ENCODE measurements at places on chromosomes 12 and 14.

DNA sequence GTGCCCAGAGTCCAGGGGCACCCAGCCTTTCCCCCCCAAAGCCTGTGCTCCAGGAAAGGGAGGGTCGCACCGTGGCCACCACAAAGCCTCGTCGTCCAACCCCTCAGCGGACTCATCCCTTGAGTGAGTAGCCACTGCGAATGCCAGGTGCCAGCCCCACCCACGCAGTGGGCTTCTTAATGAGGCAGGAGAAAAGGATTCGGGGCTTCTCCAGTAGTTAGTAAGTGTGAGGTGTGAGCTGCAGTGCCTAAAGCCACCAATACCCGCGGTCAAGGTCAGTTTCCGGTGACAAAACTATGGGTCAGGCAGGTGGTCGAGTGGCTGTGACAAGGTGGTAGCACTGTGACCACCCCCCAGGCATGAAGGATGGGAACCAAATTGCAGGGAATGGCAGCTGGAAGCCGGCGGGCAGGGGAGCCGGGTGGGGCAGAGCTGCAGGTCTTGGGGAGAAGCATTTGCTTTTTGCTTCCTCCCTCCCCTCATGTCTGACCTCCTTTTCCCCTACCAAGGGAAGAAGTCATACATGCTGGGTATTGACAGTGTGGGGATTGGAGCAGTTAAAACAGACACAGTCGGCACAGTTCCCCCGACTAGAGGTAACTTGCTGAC, 8.0 kb downstream of the RAN start:
- DNase-seq, result no peak

GRCh38 chr12:116916122-116916521, 5.4 kb downstream of the FBXW8 start:
- DNase-seq, result no peak

DNA sequence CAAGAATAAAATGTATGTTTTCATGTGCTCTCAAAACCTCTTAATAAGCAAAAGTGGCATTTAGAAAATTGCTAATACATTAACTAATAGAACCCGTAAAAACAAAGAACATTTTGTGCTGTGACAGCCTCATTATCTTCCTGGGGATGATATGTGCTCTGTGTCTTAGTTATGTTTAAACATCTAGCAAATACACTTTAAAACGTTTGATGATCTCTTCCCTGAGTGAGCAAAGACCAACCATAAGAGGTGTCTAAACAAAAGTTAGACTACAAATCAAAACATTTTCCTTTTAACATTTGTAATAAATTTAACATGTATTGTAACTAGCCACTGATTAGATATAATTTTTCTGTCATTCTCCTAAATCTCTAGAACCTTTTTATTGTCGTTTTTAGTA, 95.8 kb downstream of the SOX5 start:
- DNase-seq, result no peak

DNA sequence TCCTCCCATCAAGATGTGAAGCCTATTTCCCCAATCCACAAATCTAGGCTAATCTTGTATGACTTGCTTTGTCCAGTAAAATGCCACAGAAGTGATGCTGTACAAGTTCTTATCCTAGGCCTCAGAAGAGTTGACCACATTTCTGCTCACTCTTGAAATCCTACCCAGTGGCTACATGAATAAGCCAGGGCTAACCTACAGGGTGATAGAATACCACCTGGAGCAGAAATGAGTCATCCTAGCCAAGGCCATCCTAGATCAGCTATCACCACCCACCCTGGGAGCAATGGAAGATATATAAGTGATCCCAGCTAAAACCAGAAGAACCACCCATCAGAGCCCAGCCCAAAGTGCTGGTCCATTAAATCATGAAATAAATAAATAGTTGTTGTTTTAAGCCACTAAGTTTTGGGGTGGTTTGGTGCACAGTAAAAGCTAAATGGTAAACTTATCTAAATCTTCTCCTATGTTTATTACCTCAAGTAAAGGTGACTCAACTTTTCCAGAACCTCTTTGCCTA, 105.1 kb downstream of the RPS29 start:
- DNase-seq, result no peak

- DNase-seq, result no peak
These were observed 5.7 kb downstream of the CPNE6 start for GRCh38 chr14:24077086-24077485.

DNA sequence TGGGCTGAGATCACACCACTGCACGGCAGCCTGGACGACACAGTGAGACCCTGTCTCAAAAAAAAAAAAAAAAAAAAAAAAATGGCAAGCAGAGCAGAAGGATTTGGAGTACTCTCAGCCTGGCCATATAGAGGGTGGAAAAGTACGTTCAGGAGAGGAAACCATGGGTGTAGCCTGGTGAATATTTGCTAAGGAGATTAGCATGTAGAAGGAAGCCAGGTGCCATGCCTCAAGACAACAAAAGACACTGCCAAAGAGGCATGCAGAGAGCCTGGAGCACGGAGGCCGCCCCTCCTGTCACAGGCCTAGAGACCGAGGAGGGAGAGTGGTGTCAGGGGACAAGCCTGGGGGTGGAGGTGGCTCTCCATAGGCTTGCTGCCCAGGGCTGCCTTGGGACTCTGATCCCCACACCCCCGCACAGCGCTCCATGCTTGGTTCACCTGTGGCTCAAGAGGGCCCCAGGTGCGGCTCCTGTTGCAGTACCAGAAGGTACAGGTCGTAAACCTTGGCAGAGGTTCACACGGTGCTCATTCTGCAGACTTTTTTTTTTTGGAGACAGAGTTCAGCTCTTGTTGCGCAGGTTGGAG, 27.9 kb upstream of the DEGS2 start:
- DNase-seq, result no peak

DNA sequence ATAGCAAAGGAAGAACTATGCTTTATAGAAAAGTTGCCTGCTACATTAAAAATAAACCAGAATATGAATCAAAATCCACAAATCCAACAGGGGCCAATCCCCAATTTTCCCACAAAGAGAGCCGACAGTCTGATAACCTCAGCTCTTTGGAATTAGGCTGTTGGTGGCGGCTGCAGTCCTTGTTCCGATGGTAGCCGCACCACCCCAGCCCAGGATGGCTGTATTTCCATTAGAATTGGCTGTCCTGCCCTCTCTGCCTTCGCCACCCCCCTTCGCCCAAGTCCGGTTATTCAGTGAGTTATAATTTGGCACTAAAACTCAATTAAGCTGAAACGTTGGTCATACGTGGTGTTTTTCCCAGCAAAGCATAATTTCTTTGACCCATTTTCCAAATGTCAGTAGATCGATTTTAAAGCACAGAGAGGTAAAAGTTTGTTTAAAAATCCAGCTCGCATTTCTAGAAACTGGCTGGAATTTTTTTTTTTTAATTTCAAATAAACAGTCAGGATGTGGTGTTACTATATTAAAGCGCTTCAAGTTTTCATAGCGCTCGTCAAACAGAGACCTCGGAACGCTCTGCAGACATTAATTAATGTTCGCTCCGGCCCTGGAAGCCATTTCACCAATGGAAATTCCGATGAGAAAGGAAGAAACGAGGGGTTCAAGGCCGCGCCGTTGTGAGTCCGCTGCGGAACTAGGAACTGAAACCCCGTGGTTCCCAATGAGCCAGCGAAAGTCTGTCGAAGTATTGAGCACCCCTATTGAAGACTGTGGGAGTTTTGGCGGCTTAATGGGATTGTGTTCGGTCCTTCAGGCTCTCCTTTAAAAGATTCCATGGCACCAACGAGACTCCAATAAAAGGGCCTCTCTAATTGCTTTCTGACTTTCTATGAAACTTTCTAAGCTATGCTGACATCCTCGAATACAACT, 104.8 kb upstream of the DIO3 start:
- no peak for DNase-seq

GRCh38 chr12:62136496-62136895, 123.7 kb upstream of the USP15 start:
- DNase-seq, result no peak

- DNase-seq, result no peak
These were observed 18.1 kb upstream of the TMEM106C start for GRCh38 chr12:47945341-47945728.

DNA sequence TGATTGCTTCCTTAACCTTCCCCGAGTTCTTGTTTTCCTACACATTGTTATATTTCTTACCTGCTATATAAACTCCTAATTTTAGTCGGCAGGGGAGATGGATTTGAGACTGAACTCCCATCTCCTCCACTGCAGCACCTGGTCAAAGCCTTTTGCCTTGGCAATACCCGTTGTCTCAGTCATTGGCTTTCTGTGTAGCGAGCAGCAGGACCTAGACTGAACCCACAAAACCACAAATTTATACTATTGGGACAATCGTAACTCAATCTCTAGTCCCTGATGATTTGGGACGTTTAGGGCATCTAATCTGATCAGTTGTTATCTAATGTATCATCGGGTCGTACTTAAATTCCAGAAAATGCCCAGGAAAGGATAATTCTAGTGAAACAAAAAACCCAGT, 37.8 kb upstream of the BAZ1A start:
- no peak for DNase-seq

DNA sequence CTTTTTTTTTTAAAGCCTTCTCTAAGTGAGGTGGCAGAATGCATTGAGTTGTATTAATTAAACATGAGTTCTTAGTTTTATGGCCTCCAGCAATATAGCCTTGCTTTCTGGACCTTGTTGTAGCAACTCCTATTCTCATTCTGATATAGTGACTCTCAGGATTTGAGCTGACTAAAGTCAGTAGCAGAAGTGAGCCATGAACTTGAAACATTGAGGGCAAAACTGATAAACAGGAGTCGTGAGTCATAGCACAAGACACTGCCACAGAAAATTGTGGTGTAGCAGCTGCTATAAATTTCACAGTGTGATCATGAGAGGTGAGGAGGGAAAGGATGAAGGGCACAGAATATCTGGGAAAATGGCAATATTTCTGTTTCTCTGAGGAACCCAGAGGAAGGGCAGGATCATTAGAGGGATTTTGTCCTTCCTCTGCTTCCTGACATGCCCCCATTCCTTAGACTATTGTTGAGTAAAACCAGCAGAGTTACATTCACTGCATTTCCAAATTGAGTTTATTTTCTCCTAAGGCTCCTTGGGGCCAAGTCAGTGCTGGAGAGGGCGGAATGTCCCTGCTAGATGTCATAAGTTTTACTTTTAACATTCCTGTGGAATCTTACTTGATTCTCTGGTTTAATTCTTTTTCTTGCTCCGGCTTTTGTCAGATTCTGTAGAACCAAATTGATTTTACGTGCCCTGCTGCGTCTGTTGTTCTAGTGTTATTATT, 7.5 kb downstream of the KLRG1 start:
- no peak for DNase-seq

GRCh38 chr12:5332551-5332950, 99.4 kb upstream of the NTF3 start:
- no peak for DNase-seq

- DNase-seq, result no peak
These were observed 1.9 kb downstream of the COL2A1 start for GRCh38 chr12:48002414-48002730.

DNA sequence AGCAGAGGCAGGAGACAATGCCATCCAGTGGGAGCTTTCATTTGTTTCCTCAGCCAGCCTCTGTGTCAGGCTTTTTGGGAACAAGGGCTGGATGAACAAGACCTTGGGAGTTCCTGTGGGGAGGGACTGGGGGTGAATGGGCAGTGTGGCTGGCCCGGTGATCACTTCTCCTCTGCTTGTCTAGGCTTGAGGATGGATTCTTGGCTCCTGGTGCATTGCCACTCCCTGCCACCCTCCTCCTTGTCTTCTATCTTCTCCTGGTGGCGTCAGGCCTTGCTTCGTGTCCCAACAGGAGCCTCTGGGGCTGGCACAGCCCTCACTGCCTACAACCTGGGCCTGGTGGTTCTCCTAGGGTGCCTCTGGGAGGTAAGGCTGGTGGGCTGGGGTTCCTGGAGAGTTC, 25.0 kb upstream of the KCNA5 start:
- no peak for DNase-seq

DNA sequence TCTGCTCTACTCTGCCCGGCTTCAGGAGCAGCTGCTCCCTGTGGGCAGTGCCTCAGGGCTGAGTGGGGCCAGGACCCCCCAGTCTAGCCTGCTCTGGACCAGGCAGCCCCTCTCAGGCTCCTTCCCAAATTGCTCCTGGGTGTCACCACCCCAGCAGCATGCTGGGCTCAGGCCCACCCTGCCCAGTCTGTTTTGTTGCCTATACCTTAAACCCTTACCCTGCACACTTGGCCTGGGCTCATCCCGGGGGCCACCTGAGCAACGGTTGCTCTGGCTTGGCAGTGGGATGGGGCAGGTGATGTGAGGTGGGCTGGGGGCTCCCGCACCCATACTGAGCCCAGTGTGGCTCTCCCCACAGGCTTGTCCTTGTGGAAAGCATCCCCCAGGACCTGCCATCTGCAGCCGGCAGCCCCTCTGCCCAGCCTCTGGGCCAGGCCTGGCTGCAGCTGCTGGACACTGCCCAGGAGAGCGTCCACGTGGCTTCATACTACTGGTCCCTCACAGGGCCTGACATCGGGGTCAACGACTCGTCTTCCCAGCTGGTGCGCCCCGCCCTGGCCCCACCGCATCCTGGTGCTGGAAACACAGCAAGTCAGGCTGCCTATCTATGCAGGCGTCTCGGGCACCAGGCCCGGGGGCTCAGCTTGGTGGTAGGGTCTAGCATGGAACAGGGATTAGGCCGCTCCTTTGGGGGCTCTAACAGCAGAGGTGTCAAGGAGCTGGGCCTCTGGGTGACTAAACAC, 3.9 kb downstream of the PLD4 start:
- DNase-seq, result no peak

- DNase-seq, result no peak
These were observed 787.0 kb upstream of the TBX3 start for GRCh38 chr12:115470977-115471376.

DNA sequence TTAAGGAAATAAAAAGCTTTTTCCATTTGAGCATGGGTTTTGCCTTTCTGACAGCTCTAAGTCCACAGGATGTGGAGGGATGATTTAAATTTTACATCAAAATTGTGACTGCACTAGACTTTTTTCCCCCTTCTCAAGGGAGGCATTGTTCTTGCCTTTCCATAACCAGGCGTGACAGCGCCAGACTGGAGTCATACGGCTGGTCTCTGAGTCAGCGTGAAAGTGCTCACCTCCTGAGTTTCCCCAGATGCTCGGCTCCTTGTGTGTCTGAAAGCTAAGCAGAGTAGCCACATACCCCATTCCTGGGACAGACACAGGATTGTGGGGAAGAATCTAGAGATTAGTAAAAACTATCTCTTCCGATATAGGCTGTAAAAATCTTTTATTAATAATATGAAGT, 43.1 kb downstream of the SOX5 start:
- no peak for DNase-seq

DNA sequence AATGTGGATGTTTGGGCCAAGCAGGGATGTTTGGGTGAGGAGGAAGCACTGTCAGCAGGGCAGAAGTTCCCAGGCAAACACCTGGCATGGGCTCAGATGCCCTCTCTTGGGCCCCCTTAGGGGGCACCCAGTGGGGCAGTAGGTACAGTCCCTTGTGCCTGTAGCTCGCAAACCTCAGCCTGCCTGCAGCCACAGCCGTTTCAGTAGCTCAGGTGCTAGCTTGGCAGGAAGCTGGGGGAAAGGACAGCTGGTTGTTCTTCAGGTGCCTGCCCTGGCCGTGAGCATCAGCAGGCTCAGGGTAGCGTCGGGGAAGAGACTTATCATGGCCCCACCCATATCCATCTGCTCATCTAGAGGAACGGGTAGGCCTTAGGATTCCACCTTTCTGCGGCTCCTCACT, 67.5 kb downstream of the B4GALNT3 start:
- no peak for DNase-seq

GRCh38 chr12:108515916-108516315, 839 bp downstream of the FICD start:
- DNase-seq, result no peak

- no peak for DNase-seq
These were observed 52.9 kb downstream of the SERPINA3 start for GRCh38 chr14:94665121-94665520.

Data from hypothalamus (tissue), 51 donors.